ENCODE measurements at places on chromosomes 13 and 19. TPM values are rescaled to one million over a fixed set of nuclear protein-coding genes. Genes with fewer than 3 reads are reported as not detected.
A peak's percentile ranks its signal among the peaks of the same experiment; 100 is the strongest.

GRCh38 chr13:34752283-34752960 is 189.6 kb upstream of the NBEA start:
- no peak overlapping the region for H3K4me3 ChIP-seq
- no peaks in the 10 kb centered on the region for H3K27me3 ChIP-seq
- no peak overlapping the region for H3K27ac ChIP-seq
- no peak for DNase-seq
- H3K4me1 ChIP-seq, result no peaks in the 10 kb centered on the region

DNA sequence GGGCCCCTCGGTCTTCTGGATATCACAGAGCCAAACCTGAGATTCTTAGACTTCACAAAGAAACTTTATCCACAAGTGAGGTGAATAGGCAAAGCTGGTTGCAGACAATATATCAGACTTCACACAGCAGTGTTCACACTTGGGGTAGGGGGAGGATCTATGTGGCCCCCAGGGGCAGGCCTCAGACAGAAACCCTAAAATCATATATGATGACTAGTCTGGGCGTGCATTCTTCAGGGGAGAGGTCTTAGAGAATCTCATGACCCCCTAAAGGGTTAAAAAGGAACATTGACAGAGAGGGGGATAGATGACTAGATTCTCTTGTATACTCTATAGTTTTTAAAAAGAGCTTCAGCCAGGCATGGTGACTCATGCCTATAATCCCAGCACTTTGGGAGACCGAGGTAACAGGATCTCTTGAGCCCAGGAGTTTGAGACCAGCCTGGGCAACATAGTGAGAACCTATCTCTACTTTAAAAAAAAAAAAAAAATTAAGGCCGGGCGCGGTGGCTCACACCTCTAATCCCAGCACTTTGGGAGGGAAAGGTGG is 2.8 kb downstream of the TYROBP start:
- no peaks in the 10 kb centered on the region for H3K27me3 ChIP-seq
- H3K36me3 ChIP-seq, result no peaks in the 10 kb centered on the region
- no peak for DNase-seq
- no peak overlapping the region for H3K4me3 ChIP-seq
- H3K4me1 ChIP-seq, result no peaks in the 10 kb centered on the region

The LILRB3 gene
- 38.2 TPM for total RNA-seq

- H3K4me1 ChIP-seq, result no peaks in the 10 kb centered on the region
- peaks cover 40% of the 10 kb centered on the region for H3K36me3 ChIP-seq
- no peak for DNase-seq
- H3K27ac ChIP-seq, result no peak overlapping the region
Observed at GRCh38 chr19:19098703-19099632, 35.2 kb downstream of the SLC25A42 start.

The HTR2A gene
- total RNA-seq, result not detected

DNA sequence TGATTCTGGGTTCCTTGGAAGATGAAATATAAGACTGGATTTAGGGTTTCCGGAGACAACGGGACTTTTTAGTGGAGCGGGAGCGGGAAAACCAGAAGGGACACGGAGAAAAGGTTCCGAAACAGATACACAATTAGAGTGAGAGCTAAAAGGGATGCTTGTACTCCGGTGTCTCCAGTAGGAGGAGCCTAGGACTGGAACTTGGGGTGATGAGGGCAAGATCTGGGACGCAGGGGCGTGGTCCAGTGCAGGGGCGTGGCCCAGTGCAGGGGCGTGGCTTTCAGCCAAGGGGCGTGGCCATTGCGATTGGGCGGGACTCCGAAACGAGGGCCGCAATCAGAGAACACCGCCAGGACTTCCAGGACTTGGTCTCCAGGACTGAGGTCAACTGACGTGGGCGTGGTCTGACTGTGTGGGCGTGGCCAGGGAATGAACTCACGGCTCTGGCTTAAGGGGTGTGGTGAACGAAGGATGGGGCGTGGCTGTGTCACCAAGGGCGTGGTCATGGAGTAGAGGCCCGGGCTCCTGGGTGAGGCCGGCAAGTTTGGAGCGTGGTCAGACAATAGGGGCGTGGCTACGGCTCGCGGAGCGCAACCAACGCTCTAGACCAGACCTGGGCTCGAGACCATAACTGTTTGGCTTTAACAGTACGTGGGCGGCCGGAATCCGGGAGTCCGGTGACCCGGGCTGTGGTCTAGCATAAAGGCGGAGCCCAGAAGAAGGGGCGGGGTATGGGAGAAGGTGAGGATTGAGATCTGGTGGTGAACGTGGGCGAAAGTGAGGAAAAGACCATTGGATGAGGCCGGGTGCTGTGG is at the start of gene DKKL1:
TSS of gene DKKL1 (plus strand) at position 610 of the 815 bp plus-strand sequence. CDS start at position 732, 122 bp downstream.
- H3K4me3 ChIP-seq, result peak within 1 kb of the TSS; percentile 76
- peaks cover 7% of the 10 kb centered on the region for H3K36me3 ChIP-seq
- no peaks in the 10 kb centered on the region for H3K27me3 ChIP-seq
- peaks cover 7% of the 10 kb centered on the region for H3K4me1 ChIP-seq
- H3K27ac ChIP-seq, result peak within 1 kb of the TSS; percentile 89

GRCh38 chr13:73940098-73940497 is 194.1 kb downstream of the KLF12 start:
- no peaks in the 10 kb centered on the region for H3K27me3 ChIP-seq
- no peak overlapping the region for H3K27ac ChIP-seq
- no peak for DNase-seq

GRCh38 chr19:36160821-36161596 is 8.8 kb upstream of the COX7A1 start:
- H3K4me1 ChIP-seq, result no peaks in the 10 kb centered on the region
- H3K27ac ChIP-seq, result no peak overlapping the region
- H3K36me3 ChIP-seq, result peaks cover 6% of the 10 kb centered on the region
- DNase-seq, result no peak

DNA sequence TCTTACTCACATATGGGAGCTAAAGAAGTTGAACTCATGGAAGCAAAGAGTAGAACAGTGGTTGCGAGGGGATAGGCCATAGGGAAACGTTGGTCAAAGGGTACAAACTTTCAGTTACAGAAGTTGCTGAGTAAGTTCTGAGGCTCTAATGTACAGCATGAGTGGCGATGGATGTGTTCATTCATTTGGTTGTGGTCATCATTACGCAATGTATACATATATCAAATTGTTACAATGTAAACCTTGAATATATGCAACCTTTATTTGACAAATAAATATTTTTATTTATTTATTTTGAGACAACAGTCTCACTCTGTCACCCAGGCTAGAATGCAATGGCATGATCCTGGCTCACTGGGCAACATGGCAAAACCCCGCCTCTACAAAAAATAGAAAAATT is 38.7 kb downstream of the ZIC5 start:
- H3K4me1 ChIP-seq, result no peaks in the 10 kb centered on the region
- H3K36me3 ChIP-seq, result no peaks in the 10 kb centered on the region
- H3K4me3 ChIP-seq, result no peak overlapping the region
- H3K27ac ChIP-seq, result no peak overlapping the region
- no peaks in the 10 kb centered on the region for H3K27me3 ChIP-seq
- no peak for DNase-seq

DNA sequence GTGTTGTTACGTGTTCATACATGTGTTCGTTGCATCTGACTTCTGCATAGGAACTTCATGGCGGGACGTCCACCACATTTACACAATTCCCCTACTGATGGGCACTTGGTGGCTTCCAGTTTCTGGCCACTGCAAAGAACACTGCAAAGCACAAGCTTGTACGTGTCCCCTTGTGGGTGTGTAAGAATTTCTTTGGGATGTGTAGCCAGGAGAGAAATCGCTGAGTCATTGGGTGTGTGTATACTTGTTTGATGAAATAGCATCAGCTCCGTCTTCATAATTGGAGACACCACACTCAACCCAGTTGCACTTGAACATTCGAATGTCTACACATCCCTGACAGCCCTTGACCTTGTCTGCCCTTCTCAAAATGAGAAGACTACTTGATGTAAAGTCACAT is 19.2 kb downstream of the KLK5 start:
- H3K36me3 ChIP-seq, result no peaks in the 10 kb centered on the region
- H3K27me3 ChIP-seq, result no peaks in the 10 kb centered on the region
- DNase-seq, result no peak
- H3K27ac ChIP-seq, result no peak overlapping the region
- no peak overlapping the region for H3K4me3 ChIP-seq

GRCh38 chr19:45601524-45602374 is at the start of gene GPR4:
Gene GPR4, minus strand, starts transcription at chr19:45602212. Its CDS starts 10,346 bp downstream, at chr19:45591866.
- H3K36me3 ChIP-seq, result no peaks in the 10 kb centered on the region
- DNase-seq, result no peak

DNA sequence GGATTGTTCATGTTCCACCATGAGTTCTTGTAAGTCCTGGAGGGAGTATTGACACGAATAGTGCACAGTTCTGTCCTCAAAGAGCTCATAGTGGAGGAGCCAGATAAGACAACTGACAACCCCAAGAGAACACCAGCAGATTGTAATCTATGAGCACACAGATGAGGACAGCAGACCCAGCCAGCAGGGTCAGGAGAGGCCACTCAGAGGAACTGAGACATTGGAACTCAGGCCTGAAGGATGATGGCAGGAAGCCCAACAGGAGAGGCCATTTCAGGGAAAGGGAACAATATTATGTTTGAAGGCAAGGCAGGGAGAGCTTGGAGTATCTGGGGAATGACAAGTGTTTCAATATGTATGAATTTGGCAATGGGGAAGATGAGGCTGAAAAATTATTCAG is 63.7 kb upstream of the IPO5 start:
- no peak for DNase-seq
- no peaks in the 10 kb centered on the region for H3K4me1 ChIP-seq
- no peaks in the 10 kb centered on the region for H3K27me3 ChIP-seq
- H3K4me3 ChIP-seq, result no peak overlapping the region
- H3K36me3 ChIP-seq, result no peaks in the 10 kb centered on the region

The MIA gene
- total RNA-seq, result not detected

- H3K27me3 ChIP-seq, result no peaks in the 10 kb centered on the region
- H3K27ac ChIP-seq, result no peak overlapping the region
- DNase-seq, result no peak
- peaks cover 9% of the 10 kb centered on the region for H3K36me3 ChIP-seq
- no peaks in the 10 kb centered on the region for H3K4me1 ChIP-seq
- no peak overlapping the region for H3K4me3 ChIP-seq
Observed at GRCh38 chr19:50292216-50292827, 36.9 kb downstream of the KCNC3 start.

DNA sequence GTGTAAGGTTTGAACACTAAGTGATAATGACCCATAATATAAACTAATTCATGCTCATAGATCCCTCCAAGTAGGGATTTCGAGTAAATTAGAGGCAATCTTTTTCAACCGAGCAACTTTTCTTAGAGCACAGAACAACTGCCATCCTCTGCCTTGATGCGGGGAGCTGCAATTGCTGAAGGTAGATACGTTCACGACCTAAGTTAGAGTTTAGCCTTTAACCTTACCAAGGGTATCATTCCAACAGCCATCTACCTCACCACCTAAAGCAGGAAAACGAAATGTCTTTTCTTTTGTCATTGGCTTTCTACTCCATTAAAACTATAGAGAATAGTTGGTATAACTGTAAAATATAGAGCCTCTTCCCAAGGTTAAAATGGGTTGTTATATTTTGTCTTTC is 42.2 kb upstream of the NBEA start:
- H3K36me3 ChIP-seq, result no peaks in the 10 kb centered on the region
- no peak overlapping the region for H3K27ac ChIP-seq
- no peak for DNase-seq

- no peak overlapping the region for H3K4me3 ChIP-seq
- no peak overlapping the region for H3K27ac ChIP-seq
- H3K27me3 ChIP-seq, result no peaks in the 10 kb centered on the region
- H3K4me1 ChIP-seq, result no peaks in the 10 kb centered on the region
Observed at GRCh38 chr13:98549006-98549727, 27.7 kb downstream of the STK24 start.

DNA sequence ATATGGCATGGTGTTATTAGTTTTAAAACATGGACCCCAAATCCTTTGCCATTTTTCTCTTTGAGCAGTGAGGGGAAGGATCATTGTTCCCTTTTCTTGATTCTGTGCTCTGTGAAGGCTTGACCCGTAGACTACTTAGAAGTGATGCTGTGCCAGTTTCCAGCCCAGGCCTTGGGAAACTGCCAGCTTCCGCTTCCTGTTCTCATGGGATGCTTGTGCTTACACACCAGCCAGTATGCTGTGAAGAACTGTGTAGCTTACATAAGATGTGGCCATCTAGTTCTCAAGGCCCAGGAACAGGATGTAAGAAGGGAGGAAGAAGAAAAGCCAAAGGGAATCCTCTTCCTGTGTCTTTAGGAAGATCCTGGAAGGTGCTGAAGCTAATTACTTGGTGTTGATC is 180.9 kb downstream of the PCCA start:
- H3K36me3 ChIP-seq, result peaks cover 10% of the 10 kb centered on the region
- no peaks in the 10 kb centered on the region for H3K4me1 ChIP-seq
- H3K27me3 ChIP-seq, result no peaks in the 10 kb centered on the region
- no peak overlapping the region for H3K27ac ChIP-seq
- H3K4me3 ChIP-seq, result no peak overlapping the region
- peak; percentile 74 for DNase-seq

The MEF2B gene
- not detected for total RNA-seq

GRCh38 chr19:3095441-3096191 is 1.5 kb downstream of the GNA11 start:
- H3K27me3 ChIP-seq, result no peaks in the 10 kb centered on the region
- H3K4me3 ChIP-seq, result peak overlapping the region; percentile 86
- peaks cover 51% of the 10 kb centered on the region for H3K4me1 ChIP-seq
- DNase-seq, result no peak

The CFAP97D2 gene
- total RNA-seq, result not detected

- no peak for DNase-seq
- no peak overlapping the region for H3K27ac ChIP-seq
- no peaks in the 10 kb centered on the region for H3K27me3 ChIP-seq
- no peaks in the 10 kb centered on the region for H3K36me3 ChIP-seq
- H3K4me1 ChIP-seq, result peaks cover 7% of the 10 kb centered on the region
- H3K4me3 ChIP-seq, result no peak overlapping the region
Observed at GRCh38 chr19:49333811-49334288, 1.4 kb upstream of the CD37 start.

DNA sequence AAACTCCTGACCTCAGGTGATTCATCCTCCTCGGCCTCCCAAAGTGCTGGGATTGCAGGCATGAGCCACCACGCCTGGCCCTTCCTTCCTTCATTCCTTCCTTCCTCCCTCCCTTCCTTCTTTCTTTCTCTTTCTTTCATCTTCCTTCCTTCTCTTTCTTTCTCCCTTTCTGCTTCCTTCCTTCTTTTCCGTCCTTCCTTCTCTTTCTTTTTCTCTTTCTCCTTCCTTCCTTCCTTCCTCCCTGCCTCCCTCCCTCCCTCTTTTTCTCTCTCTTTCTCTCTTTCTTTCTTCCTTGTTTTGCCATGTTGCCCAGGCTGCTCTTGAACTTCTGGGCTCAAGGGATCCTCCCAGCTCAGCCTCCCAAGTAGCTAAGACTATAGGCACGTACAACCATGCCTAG is 36.5 kb upstream of the MUC16 start:
- no peaks in the 10 kb centered on the region for H3K27me3 ChIP-seq
- H3K36me3 ChIP-seq, result no peaks in the 10 kb centered on the region
- no peak overlapping the region for H3K27ac ChIP-seq
- no peak for DNase-seq

The ECSIT gene
- 27.5 TPM for total RNA-seq

DNA sequence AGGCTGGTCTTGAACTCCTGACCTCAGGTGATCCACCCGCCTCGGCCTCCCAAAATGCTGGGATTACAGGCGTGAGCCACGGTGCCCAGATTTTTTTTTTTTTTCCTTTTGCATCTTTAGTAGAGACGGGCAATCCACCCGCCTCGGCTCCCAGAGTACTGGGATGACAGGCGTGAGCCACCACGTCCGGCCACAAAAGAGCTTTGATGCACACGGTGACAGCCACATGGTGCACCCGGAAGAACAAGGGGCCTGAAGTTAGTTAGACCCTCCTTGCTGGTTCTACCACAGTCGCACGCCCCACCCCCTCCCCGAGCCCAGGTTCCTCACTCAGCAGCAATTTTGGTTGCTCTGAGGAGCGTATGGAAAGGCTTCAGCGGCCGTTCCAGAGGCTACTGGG is 54.2 kb upstream of the USE1 start:
- H3K4me1 ChIP-seq, result no peaks in the 10 kb centered on the region
- no peak for DNase-seq
- H3K4me3 ChIP-seq, result no peak overlapping the region

The BAX gene
- total RNA-seq, result 182 TPM
